ENCODE measurements at places on chromosomes 2 and 18.

- no peak for DNase-seq
Observed at GRCh38 chr2:39665811-39666490, at the start of gene TMEM178A. TMEM178A (plus strand) TSS chr2:39665917; CDS start chr2:39665975, 58 bp downstream.

DNA sequence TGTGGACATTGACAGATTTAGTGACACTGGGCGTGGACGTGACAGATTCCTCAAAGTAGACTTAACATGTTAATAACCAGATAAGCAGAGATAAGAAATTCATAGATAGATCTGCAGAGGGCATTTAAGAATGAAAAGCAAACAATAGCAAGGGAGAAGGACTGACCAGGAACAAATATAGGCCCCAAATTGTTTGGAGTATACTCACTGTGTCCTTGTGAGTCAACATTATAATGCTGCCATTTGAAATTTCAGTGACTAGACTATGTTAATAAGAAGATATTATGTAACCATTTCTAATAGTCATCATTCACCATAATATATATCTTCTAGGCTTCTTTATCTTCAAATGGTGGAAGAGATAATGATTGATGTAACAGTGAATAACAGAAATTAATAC lies 78.1 kb upstream of the SLC38A11 start:
- DNase-seq: no peak

- DNase-seq: peak; percentile 9
Observed at GRCh38 chr18:61922435-61922834, 29.6 kb upstream of the RNF152 start.

DNA sequence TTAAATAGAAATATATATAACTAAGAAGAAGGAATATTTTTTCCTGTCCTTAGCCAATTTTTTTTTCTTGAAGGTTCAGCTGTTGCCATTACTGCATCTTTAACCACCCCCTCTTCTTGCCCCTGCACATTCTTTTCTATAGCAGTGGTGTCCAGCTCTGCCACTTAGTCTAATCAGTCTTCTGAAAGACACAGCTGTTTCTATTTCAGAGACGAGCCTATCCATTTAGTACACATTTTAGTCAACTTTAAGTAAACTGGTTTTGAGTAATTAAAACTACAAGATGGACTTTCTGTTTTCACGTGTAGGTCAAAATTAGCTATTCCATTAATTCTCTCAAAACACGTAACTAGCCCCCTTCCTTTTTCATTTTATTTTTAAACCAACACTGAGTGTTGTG lies 21.0 kb downstream of the SPOPL start:
- DNase-seq: no peak

- no peak for DNase-seq
Observed at GRCh38 chr18:56172527-56172926, 465.9 kb downstream of the TXNL1 start.

DNA sequence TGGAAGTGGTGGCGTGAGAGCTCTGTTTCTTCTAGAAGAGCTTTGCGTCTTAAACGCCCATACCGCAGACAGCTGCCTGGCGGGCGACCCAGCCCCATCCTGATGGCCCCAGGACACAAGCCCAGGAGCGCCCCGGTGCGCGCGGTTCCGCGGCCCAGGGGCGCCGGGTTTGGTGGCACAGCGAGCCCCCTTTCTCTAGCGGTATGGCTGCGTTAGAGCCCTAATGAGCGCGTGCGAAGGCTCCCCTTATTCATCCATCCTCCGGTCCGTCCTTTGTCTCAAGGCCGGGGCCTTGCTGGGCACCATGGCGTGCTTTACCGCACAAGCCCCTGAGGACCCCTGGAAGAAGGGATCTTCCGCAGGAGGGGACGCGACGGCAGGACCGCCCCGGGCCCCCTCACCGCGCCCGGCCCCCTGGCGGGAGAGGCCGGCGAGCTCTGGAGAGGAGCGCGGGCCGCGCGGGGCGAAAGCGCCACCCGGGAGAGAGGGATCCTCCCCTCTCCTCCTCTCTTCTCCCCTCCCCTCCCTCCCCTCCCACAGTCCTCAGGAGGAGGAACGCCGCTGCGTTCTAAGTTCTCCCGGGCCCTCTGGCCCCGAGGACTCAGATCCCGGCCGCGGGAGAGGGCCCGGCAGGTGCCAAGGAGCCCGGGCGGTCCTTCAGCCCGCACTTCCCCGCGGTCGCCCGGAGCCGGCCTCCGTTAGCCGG lies 626 bp upstream of the SLC1A4 start:
- DNase-seq: peak; percentile 56

- DNase-seq: no peak
Observed at GRCh38 chr2:174083843-174084458, 118.8 kb upstream of the SP3 start.

- no peak for DNase-seq
Observed at GRCh38 chr2:240947176-240947575, 41.0 kb downstream of the CROCC2 start.

DNA sequence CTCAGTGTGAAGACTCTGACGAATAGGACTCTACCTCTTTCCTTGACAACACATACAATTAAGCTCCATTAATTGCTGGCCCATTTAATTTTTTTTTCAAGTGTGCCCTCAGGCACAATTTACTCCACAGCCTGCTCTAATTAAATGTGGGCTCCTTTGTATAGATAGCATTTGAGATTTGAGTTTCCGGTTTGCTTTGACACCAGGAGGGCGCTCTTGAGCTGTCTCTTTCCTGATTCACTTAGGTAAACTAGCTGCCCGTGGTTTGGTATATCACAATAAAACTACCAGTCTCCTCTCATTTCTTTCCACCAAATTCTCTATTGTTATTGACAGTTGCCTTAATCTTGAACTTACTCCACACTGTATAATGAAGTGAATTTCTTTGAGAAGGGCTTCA lies 666.0 kb downstream of the DSC3 start:
- DNase-seq: no peak

GRCh38 chr18:29874519-29875098 lies 1167.9 kb downstream of the DSC3 start:
- DNase-seq: no peak

- DNase-seq: no peak
Observed at GRCh38 chr2:68620772-68621171, 22.6 kb upstream of the PROKR1 start.

DNA sequence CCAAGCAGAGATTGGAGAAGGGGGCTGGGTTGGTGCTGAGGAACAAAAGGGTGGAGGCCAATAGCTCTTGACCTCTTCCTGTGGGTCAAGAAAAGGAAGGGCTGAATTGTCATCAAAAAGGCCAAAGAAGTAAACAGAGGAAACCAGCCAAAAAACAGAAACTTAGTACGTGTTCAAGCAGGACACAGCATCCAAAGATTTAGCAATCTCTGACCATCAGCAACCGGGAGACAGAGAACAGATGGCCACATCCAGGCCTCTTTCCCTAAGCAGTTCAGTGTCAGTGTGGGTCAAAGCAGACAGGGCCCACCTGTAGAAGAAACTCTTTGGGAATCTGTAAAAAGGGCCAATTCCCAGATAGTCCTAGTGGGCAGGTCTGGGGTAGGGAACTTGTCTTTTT lies 2.9 kb downstream of the DNPEP start:
- no peak for DNase-seq

DNA sequence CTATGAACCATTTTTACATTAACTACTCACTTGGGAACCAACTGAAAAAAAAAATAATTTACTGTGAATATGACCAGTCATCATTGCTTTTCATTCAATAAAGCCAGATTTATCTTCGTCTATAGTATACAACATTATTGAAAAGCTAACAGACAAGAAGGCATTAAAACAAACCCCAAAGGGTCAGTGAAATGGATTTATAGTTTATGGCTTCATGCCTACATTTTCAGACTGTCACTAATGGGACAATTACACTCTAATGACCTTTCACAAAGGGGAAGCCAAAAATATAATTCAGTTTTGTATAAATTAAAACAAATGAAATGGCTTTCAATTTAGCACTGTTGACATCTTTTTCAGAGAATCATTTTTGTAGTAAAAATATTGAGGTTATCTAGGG lies 169.1 kb downstream of the DSEL start:
- DNase-seq: no peak

DNA sequence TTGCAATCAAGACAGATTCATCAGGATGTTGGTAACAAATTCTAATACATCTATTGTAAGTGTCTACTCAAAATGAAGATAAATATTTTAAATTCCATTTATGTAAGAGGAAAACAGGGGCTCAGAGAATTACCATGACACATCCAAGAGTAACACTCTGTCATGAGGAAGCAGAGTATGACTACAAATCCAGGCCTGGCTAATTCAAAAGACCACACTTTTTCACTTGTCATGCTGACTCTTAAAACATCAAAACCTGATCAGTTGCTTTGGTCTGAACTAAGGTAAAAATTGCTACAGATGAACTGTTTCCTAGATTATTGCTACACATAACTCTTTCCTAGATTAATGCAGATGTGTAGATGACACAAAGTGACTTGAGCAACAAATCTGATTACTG lies 880.6 kb downstream of the TSN start:
- no peak for DNase-seq

- no peak for DNase-seq
Observed at GRCh38 chr2:71348302-71348701, 16.7 kb downstream of the ZNF638 start.

DNA sequence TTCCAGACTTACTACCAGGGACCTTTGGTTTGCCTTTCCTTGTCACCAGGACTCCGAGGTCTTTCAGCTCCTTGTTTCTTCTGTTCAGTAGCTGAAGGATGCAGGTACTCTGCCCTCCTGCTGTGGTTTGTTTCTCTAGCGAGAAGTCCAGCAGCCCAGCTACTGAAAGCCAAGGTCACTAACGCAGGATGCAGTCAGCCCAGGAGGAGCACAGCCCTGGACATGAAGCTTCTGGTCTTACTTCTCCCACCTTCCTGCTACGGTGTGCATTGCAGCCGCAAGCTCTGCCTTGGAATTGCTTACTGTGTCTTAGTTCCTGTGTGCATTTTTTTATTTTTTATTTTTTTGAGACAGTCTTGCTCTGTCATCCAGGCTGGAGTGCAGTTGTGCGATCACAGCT lies 62.4 kb downstream of the DGKD start:
- no peak for DNase-seq

- no peak for DNase-seq
Observed at GRCh38 chr2:55923091-55923981, at the start of gene EFEMP1. EFEMP1 (minus strand) TSS chr2:55923782; CDS start chr2:55922440, 1,342 bp downstream.

GRCh38 chr2:113118263-113118657 lies 9.1 kb upstream of the IL1RN start:
- no peak for DNase-seq

DNA sequence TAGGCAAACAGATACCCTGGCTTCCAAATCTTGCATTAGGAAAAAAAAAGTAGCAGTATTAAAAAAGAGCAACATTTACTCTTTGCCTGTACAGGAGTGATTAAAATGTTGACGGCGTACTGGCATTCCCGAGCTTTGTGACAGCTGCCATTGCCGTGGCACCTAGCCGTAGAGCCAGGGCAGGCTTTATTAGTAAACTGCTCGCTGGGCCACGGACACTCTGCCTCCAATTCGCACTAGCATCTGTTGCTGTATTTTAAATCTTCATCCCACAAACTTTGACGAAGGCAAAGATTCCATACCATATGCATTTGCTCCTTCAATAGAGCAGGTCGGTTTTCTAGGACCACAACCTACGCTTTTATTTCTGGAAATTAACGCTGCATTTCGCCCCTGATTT lies 44.5 kb upstream of the EPHA4 start:
- no peak for DNase-seq

DNA sequence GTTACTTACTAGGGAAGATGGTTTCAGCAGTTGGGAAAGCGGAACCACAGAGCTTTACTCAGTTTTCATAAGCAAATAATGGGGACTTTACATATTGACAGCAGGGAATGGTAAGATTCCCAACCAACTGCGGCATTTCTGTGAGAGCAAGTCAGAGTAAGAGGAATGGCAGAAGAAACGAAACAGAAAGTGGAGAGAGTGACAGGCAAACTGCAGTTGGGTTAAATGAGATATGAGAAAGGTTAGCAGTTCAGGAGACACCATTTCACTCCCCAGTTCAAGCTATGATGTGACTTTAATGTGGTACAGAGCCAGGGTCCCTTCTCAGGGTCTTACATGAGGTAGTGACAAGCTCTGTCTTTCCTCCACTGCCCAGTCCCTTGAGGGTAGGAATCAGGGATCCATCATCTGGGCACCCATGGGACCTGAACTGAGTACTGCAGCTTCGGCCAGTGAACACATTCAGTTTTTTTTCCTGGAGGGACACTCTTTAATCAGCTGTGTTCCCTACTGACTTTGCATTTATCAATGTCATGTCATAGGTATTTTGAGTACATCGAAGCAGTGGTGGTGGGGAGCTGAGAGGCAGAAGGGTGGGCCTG lies 33.0 kb upstream of the GREB1 start:
- no peak for DNase-seq

GRCh38 chr2:1156531-1156930 lies 205.9 kb downstream of the SNTG2 start:
- no peak for DNase-seq

DNA sequence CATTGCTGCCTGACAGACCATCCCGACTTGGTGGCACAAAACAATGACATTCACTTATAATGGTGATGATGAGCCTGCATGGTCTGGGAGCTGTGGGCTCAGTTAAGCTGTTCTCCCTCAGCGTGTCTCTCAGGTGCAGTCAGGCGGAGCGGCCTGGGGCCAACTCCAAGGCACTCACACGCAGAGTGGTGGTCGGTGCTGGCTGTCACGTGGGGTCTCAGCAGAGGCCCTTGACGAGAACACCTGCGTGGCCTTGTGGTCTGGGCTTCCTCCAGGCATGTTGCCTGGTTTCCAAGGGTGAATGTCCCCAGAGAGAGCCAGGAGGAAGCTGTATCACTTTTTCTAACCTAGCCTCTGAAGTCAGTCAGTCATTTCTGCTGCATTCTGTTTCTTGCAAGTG lies 29.8 kb downstream of the ARMC9 start:
- DNase-seq: no peak

- DNase-seq: peak; percentile 79
Observed at GRCh38 chr2:10654069-10654468, 35.7 kb downstream of the NOL10 start.

GRCh38 chr18:60339018-60339417 lies 33.6 kb downstream of the MC4R start:
- DNase-seq: no peak

GRCh38 chr2:222304737-222305515 lies 6.1 kb upstream of the PAX3 start:
- DNase-seq: no peak

DNA sequence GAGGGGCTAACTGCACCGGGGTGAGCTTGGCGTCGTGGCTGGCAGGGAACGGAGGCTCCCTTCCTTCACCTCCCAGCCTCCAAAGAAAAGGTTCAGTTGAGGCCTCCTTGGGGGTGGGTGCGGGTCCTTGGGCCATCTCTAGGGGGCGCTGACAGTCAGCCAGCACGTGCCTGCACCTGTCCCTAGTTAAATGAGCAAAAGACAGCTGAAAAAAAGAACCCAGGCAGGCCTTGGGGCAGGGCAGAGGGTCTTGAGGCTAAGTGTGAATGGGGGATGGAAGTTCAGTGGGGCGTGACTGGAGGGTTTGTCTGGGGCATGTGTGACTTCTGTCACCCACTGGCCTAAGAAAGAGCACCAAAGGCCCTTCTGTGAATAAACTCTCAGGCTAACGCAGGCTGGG lies 56.4 kb downstream of the ZFP36L2 start:
- peak; percentile 81 for DNase-seq

DNA sequence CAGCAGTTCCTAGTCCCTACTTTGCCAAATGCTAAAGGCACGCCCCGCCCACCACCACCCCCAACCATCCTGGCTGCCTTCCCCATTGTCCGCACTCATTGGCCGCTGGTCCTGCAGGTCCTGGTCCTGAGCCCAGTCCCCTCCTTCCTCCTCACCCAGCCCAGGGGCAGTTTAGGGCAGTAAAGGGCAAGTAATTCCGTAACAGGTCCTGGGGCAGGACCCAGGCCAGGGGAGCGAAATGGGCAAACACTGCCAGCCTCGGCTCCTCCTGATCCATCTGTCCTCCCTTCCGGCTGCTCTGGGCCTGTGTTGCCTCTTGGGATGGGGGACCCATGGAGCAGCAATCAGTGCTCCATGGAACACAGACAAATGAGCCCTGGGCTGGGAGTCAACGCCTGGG lies 6.1 kb downstream of the ADCY3 start:
- no peak for DNase-seq

All from stimulated activated CD4-positive, alpha-beta T cell treated with anti-CD3 and anti-CD28 coated beads, Interleukin-1b, Interleukin-23, amount 100 ng/mL, for 48 hours (primary cell).